ENCODE measurements at places on chromosomes 11 and 22. TPM values are rescaled to one million over a fixed set of nuclear protein-coding genes. Genes with fewer than 3 reads are reported as not detected.
A peak's percentile ranks its signal among the peaks of the same experiment; 100 is the strongest.

DNA sequence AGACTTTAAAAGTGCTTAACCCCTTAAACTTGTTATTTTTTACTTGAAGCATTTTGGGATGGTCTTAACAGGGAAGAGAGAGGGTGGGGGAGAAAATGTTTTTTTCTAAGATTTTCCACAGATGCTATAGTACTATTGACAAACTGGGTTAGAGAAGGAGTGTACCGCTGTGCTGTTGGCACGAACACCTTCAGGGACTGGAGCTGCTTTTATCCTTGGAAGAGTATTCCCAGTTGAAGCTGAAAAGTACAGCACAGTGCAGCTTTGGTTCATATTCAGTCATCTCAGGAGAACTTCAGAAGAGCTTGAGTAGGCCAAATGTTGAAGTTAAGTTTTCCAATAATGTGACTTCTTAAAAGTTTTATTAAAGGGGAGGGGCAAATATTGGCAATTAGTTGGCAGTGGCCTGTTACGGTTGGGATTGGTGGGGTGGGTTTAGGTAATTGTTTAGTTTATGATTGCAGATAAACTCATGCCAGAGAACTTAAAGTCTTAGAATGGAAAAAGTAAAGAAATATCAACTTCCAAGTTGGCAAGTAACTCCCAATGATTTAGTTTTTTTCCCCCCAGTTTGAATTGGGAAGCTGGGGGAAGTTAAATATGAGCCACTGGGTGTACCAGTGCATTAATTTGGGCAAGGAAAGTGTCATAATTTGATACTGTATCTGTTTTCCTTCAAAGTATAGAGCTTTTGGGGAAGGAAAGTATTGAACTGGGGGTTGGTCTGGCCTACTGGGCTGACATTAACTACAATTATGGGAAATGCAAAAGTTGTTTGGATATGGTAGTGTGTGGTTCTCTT is 2.8 kb downstream of the MALAT1 start:
- no peak for ATAC-seq

- no peak for ATAC-seq
These were observed 7.0 kb downstream of the TNNI2 start for GRCh38 chr11:1845561-1846452.

GRCh38 chr11:12161603-12162350 is 51.4 kb downstream of the MICAL2 start:
- no peak for ATAC-seq

DNA sequence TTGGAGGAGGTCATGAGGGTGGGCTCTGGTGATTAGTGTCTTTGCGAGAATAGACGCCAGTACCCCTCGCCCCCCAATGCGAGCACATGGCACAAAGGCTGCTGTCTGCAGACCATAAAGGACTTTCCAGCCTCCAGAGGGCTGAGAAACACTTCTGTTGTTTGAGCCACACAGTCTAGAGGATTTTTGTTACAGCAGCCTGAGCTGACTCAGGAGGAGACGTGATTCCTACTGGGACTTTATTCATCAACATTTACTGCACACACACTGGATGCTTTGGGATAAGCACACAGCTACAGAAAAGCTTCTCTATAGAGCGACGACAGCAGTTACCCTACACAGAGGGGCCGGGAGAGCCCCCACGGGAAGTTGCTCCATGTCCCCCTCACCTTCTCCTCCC is 345.0 kb downstream of the CTTN start:
- ATAC-seq, result no peak

GRCh38 chr11:18700375-18700774 is 1.8 kb downstream of the TMEM86A start:
- peak; percentile 28 for ATAC-seq

DNA sequence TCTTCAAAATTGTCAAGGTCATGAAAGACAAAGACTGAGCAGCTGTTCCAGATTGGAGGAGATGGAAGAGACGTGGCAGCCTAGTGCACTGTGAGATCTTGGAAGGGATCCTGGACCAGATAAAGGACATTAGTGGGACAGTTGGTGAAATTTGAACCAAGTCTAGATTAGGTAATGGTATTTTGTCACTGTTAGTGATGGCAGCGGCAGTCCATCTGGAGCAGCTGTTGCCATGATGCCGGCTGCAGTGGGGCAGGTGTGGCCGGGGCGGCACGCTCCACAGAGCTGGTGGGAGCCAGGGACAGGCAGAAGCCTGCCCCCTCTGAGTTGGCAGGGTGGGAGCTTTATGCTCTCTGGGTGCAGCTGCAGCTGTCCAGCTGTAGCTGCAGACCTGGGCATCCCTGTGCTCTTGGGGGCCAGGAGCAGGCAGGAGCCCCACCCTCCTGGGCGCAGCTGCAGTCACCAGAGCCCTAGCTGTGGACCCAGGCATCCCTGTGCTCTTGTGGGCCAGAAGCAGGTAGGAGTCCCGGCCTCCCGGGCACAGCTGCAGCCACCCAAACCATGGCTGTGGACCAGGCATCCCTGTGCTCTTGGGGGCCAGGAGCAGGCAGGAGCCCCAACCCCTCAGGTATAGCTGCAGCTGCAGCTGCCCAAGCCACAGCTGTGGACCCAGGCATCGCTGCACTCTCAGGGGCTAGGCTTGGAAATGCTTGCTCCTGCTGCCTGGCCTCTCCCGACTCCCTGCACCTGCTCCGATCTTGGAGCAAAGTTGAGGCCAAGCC is 20.7 kb downstream of the DIXDC1 start:
- no peak for ATAC-seq

Gene ZNF280A
- not detected for total RNA-seq
